HFF-Myc (cell line): ENCODE measurements at places on chromosomes 11 and 22.

GRCh38 chr22:30873661-30874060, 94.9 kb downstream of the MORC2 start:
- no peak for DNase-seq

GRCh38 chr22:31947296-31947695, 3.0 kb downstream of the YWHAH start:
- DNase-seq, result no peak

- DNase-seq, result no peak
Observed at GRCh38 chr11:5534046-5534445, 14.3 kb downstream of the OR52H1 start.

DNA sequence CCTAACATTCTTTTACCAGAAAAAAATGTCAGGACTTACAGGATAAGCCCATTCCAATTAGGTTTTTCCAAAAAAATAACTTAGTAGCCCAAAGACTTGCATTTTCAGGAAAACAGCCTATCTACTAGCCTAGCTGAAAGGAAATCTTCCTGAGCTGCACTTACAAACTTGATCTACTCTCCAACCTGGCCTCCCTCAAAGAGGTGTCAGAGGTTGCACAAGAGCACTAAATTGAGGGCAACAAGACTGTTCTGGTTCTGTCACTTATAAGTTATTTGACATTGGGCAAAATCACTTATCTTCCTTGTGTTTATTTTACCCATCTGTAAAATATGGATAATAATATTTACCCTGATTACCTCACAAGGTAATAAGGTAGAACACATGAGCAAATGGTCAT, 7.9 kb upstream of the SOX6 start:
- no peak for DNase-seq

GRCh38 chr11:122673701-122674100, 18.2 kb downstream of the UBASH3B start:
- DNase-seq, result no peak

- peak; percentile 25 for DNase-seq
Observed at GRCh38 chr22:50469377-50470305, 5.2 kb downstream of the SBF1 start.

DNA sequence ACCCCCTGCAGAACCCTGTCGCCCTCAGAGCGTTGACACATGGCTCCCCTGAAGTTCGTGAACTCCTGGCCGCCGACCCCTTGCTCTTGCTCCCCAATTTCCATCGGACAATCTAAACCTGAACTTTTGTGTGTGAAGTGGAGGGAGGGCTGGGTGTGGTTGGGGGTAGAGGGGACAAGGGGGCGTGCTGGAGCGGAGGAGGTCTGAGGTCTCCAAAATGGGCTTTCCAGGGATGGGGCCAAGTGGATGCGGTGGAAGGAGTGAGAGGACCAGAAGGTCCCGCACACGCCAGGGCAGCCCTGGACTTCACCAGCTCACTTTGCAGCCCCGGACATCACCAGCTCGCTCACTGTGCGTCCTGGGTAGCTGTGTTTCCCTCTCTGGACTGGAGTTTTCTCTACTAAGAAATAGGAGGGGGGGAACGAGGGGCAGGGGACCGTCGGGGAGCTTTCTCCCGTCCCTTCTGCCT, 18.6 kb downstream of the CREB3L1 start:
- no peak for DNase-seq

DNA sequence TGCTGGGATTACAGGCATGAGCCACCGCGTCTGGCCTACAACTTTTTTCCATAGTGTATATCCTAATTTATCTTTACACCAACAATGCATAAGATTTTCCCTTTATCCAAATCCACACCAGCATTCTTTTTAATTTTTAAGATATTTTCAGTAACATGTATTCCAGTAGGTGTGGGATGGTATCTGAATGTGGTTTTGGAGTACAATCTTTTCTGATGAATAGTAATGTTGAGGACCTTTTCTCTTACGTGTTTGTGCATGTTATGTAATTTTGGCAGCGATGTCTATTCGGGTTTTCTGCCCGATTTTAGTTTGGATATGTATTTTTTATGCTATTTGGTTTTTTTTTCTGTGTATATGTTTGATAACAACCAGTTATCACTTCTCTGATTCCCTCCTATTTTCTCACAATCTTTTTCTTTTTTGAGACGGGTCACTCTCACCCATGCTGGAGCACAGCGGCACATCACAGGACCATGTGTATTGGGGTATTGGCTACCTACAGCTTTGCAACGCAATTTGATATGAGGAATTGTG, 114.6 kb upstream of the GRK3 start:
- DNase-seq, result no peak

- no peak for DNase-seq
Observed at GRCh38 chr11:1299621-1300020, 9.8 kb downstream of the TOLLIP start.

DNA sequence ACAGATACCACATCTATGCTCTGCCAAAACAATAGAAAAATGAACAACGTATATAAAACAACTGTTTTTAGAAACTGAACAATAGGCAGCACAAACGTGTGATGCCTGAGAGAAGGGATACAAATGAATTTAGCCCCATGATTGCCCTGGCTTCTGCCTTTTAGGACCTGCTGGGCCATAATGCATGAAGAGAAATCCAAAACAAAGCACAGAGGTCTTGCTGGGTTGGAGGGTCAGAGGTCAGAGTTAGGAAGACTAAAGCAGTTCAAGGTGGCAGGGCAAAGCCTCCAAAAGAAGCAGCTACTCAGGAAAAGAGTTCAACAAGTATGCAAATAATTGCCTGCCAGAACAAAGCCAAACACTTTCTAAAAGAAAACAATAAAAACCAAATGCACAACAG, 138.5 kb downstream of the TTC28 start:
- DNase-seq, result no peak
